AG09309 (cell line): ENCODE measurements at places on chromosomes 11 and 22.

DNA sequence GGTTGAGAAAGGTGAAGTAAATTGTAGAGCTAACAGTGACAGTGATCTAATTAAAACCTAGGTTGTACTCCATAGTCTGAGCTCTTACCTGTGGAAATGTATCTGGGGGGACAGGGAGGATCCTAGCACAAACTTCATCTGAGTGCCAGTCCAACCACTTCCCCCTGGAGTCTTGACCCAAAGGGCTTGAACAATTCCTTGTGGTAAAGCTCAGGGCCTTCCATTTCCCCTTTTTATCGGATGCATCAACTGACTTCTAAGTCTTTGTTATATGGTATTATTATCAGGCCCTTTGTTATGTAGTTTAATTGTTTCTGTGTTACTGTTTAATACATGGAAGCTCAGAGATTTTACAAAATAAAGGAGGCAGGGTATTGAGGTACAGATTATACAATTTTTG lies 140.2 kb upstream of the SESN3 start:
- no peak for DNase-seq

GRCh38 chr11:70007796-70008195 lies 70.3 kb upstream of the ANO1 start:
- no peak for DNase-seq

- DNase-seq = no peak
Measured at GRCh38 chr11:68743539-68743938, 7.8 kb downstream of the TESMIN start.

- no peak for DNase-seq
Measured at GRCh38 chr11:115931548-115932083, 427.4 kb upstream of the CADM1 start.

- DNase-seq = peak; percentile 83
Measured at GRCh38 chr22:35835998-35836691, 118.5 kb downstream of the APOL5 start.

DNA sequence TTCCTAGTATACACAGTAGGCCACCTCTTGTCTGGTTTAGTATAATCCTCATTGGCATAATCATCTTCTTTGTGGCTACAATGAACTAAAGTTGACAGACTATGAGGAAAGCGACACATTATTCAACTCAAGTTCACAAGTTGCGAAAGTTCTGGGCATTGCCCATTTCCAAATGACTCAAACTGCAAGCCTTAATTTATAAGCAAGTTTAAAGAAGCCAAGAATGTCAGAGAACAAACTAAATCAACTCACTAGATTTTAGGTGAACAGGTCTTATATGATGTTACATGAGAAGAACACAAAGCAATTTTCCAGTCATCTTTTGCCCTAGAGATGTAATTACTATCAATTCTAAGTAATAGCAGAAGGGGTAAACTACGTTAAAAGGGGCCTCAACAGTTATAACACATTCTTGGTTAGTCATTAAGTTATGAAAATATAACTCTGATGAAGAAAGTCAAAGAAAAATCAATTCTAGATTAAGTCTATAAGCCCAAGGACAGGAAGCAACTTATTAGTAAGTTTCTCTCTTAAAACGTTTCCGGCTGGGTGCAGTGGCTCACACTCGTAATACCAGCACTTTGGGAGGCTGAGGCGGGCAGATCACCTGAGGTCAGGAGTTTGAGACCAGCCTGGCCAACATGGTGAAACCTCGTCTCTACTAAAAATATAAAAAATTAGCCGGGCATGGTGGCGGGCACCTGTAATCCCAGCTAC lies 21.5 kb downstream of the PICALM start:
- peak; percentile 50 for DNase-seq

DNA sequence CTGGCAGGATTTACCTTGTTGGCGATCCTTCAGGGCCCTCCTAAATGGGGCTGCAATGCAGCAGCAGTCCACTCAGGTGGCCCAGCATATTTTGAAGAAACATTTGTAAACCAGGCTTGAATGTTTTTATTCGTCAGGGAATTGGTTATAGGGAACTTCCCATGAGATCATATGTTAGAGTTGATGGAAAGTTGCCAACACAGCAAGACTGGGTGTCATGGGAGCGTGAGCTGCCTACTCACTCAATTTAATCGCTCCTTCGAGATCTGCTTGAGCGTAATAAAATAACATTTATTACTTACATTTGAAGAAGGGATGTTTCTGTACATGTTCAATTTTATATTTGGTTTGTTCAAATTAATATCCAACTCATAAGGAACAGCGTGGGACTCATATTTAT lies 19.4 kb downstream of the OR2AT4 start:
- no peak for DNase-seq

DNA sequence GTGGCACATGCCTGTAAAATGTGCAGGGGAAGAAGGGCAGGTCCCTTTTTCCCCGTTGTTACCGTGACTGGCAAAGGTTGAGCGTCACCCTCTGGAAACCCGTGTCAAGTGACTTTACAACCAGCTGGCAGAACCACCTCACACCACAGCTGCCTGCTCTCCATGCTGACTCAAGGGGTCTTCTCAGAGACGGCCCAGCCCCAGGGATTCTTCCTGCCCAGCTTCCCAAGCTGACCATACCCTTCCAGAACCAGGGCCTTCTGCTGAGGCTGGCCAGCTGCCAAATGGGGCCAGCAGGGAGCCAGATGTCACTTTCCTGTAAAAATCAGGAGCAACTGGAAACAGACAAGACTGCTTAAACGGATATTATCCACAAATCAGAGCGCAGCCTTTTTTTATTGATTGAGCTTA lies 6.3 kb downstream of the PC start:
- no peak for DNase-seq

DNA sequence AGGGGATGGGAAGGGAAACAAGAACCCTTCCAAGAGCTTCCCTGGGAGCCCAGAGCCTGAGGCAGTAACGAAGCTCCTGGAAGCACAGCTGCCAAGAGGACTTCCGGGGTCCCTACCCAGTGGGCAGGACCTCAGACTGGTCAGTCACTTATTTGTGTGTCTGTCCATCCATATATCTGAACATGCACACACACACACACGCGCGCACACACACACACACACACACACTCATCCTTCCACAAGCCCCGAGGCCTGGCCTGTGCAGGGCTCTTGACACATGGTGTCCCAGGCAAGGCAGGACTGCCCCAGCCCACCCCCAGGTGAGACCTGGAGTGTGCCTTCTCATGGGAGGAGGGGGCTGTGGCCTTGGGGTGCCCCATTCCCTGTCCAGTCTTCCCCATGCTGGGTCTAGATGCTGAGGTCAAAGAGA lies 44.9 kb downstream of the IGLL5 start:
- no peak for DNase-seq

GRCh38 chr11:104526006-104526405 lies 362.1 kb upstream of the PDGFD start:
- DNase-seq = no peak

DNA sequence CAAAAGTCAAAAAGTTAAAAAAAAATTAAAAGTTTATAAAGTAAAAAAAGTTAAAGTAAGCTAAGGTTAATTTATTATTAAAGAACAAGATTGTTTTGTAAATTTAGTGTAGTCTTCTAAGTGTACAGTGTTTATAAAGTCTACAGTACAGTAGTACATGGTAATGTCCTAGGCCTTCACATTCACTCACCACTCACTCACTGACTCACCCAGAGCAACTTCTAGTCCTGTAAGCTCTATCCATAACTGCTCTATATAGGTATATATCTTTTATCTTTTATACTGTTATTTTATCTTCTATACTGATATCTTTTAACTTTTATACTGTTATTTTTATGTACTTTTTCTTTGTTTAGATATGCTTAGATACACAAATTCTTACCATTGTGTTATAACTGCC lies 11.2 kb downstream of the C2CD3 start:
- no peak for DNase-seq

- no peak for DNase-seq
Measured at GRCh38 chr11:35892166-35892565, 51.7 kb upstream of the LDLRAD3 start.

DNA sequence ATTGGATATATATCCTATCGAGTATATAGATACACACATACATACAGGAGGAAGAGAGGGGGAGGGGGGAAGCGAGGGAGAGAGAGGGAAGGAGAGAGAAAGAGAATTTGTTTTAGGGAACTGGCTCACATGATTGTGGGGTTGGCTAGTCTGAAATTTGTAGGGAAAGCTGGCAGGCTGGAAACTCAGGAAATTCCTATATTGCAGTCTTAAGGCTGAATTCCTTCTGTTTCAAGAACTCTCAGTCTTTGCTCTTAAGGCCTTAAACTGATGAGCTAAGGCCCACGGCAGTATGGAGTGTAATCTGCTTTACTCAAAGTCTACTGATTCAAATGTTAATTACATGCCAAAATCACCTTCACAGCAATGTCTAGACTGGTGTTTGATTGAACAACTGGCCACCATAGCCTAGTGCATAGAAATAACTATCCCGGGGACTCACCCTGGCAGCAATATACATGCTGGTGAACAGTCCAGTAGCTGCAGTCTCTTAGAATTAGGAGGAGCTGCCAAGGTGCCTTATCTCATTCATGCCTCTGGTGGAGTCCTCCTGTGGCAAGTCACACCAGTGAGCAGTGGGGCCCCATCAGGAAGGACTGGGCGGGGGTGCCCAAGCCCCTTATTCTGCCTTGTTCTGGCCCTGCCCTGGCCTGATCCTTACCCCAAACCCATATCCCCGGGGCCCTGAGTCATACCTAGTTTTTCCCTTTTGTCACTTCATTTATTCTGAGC lies 59.7 kb upstream of the AMPD3 start:
- no peak for DNase-seq

DNA sequence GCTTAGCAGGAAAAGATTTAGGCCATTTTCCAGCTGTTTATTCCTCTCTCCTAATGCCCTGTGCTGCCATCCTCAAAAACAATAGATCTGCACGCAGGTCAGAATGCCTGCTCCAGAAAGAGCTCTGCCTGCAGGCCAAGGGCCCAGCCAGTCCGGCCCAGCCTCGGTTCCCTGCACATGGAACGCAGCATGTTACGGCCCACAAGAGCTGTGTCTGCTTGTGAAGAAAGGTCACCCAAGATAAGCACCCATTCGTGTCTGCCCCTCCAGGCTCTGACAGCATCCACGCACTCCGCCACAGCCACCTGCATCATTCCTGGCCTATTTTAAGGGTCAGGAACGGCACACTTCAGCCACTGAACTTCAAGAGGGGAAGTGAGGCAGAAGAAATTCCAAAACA lies 152.2 kb downstream of the SPATA19 start:
- no peak for DNase-seq

DNA sequence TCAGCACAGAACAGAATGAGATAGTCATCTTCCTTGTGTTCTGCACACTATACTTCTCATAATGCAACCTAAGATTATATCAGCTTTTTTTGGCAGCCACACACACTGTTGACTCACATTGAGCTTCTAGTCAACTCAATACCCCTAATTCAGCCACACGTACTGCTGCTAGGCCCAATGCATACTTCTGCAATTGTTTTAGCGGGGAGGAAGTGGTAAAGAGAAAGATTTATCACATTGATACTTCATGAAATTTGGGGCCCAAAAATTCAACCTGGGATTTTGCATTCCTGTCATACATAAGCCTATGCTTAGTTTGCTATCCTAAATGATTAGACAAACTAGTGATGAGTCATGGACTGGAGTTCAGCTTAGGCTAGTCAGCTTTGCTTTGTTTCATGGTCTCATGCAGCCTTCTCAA lies 8.6 kb upstream of the UPB1 start:
- DNase-seq = peak; percentile 44

DNA sequence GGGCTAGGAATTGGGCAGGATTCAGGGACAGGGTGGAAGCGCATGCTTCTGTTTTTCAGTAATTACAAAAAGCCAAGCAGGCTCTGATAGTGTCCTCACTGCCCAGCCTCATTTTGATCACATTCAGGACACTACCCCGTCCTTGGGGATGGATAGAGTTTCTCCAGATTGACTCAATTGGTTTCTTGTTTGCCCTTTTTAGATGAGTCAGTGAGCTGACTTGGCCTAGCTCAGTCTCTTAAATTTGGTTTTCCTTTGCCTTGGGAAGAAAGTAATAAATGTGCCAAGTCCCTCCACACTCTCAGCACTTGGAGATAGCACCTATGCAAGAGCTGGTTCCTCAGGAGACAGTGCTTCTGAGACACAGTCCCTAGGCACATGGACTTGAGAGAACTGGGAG lies 25.5 kb downstream of the DKK3 start:
- DNase-seq = no peak

GRCh38 chr22:49994361-49995040 lies 18.1 kb downstream of the IL17REL start:
- no peak for DNase-seq

DNA sequence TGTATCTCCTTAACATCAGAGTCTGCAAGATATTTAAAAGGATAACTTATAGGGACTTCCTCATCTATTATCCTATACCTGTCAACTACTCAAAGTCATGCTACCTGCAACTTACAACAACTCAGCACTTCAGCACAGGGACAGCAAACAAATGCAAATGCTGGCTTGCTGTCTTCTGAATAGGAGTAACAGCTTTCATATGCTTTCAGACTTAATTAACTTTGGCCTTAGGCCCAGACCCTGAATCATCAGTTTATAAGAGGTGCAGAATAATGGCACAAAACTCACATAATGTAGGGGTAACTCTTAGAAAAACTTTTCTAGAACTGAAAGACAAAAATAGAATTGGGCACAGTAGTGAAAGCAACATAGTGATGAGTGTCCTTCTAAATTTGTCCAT lies 953.4 kb downstream of the DLG2 start:
- no peak for DNase-seq

DNA sequence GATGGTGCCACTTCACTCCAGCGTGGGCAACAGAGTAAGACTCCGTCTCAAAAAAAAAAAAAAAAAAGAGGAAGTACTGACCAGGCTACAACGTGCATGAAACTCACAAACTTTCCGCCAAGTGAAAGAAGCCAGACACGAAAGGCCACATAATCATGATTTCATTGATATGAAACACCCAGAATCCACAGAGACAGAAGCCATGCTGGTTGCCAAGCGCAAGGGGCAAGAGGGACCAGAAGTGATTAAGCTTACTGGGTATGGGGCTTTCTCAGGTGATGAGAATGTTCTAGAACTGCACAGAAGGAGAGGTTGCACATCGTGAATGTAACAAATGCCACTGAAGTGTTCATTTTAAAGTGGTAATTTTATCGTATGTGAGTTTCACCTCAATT lies 60.9 kb downstream of the CELSR1 start:
- no peak for DNase-seq

DNA sequence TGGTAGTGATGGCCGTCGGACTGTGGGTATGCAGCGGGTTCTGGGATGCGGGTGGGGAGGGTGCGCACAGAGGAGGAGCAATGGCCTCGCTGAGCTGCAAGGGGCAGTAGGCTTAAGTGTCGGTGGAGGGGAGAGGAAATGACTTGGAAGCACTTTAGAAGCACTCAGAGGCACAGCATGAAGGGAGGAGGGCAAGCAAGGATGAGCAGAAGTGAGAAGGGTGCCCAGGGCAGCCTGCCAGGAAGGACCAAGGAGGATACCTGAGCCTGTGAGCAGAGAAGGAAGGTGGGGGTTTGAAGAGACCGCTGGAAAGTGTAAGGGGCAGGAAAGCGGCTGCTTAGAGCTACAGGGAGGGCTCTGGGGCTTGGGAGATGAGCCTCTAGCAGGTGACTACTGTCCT lies 330 bp downstream of the SLC5A1 start:
- DNase-seq = no peak

DNA sequence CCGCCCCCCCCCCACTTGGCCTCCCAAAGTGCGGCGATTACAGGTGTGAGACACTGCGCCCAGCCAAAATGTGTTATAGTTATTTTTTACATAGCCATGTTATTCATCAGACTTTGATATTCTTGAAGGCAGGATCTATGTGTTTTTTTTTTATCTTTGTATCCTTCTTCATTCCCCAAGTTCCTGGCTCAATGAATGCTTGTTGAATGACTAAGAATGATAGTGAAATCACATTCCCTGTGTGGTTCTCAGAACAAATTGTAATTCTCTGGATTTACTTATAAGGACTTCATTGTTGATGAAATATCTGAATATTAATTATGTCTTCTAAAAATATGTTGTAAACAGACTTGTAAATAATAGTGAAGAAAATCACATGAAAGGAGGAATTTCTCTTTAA lies 33.5 kb downstream of the MMP7 start:
- DNase-seq = peak; percentile 20
